ENCODE measurements at places on chromosomes 5 and 9.

- no peak for DNase-seq
Measured at GRCh38 chr5:82730913-82731312, 346.3 kb downstream of the TMEM167A start.

DNA sequence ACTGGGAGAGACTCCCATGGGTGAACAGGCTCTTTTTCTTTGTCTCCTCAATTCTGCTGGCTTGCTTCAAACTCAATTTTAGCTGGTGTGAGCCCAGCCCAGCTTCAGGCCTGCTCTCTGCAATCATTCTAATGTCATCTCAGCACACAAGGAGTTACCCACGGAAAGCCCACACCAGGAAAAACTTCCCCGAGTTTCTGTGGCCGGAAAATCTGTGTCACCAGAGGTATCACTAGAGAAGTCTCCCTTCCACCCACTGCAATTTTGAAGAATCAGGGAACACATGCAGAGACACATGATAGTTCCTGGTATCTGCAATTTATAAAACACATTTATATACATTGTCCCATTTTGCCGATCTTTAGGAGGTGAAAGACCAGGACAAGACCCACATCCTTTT lies 13.5 kb upstream of the NDFIP1 start:
- DNase-seq: no peak

- no peak for DNase-seq
Measured at GRCh38 chr9:79013715-79014610, 557.8 kb upstream of the TLE4 start.

DNA sequence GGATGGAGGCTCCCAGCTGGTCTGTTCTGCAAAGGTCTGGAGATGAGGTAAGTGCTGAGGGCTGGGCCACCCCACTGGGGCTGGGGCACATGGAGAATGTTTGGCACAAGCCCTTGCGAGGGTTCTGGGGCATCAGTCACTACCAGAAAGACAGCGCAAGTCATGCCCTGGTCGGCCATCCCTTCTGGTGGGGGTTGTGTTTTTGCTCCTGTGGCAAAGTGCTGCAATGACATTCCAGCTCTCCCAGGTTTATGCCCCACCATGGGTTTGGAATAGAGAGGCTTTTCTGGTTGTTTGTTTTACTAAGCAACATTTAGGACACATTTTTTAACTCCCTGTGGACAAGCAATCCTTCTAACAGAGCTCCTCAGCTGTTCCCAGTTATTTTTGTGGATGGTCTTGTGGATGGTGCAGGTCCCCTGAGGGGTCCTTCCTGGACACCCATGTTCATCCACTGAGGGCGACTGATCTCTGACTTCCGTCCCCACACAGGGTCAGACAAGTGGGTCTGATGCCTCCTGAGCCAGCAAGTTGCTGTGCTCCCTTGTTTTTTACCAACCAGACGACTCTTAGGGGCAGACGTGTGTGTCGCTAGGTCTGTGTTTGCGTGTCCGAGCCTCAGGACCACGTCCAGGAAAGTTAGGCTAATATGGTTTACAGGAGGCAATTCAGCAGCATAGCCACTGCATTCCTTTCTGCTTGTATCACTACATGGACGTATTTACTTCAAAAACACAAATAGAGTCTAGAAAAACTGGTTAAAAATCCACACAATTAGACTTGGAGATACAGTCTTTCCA lies 64.9 kb upstream of the ECM2 start:
- no peak for DNase-seq

GRCh38 chr9:134268747-134269146 lies 57.5 kb upstream of the RXRA start:
- no peak for DNase-seq

DNA sequence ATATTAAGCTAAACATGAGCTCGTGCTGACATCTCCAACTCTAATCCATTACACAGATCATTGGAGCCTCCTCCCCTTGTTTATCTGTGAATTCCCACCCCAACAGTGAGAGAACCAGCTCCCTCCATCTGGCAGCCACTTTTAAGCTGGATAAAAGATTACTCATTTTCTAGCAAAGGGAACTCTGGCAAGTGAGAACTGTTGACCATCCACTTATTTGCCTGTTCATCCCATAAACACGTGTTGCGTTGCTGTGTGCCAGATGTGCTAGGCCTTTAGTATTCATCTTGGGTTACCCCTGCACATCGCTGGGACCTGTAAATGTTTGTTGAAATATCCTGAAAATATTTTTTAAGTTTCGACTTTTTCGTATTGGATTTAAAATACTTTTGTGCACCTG lies 2.4 kb upstream of the TOR1A start:
- no peak for DNase-seq

DNA sequence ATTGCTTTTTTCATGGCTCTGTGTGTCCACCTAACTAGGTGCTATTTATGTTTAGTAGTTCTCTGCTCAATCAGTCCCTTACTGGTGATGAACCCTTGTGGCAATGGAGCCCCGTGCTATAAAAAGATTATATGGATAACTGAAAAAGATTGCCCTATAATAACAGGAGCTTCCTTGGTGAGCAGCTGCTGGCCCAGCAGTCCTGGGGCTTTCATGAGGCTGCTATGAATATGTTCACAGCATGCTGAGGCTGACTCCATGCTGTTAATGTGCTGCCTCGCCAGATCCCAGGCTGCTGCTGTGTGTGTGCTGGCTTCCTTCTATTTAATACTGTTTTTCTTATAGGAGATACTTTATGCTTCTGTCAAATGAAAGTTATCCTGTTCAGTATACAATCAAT lies 357.5 kb downstream of the TAF11L14 start:
- no peak for DNase-seq

GRCh38 chr9:74358959-74359358 lies 138.2 kb upstream of the RORB start:
- DNase-seq: no peak

Data from activated gamma-delta T cell treated with Interleukin-2 at 50 U/mL for 16 hours (primary cell).